H54 (cell line): ENCODE measurements at places on chromosomes 4 and X.

DNA sequence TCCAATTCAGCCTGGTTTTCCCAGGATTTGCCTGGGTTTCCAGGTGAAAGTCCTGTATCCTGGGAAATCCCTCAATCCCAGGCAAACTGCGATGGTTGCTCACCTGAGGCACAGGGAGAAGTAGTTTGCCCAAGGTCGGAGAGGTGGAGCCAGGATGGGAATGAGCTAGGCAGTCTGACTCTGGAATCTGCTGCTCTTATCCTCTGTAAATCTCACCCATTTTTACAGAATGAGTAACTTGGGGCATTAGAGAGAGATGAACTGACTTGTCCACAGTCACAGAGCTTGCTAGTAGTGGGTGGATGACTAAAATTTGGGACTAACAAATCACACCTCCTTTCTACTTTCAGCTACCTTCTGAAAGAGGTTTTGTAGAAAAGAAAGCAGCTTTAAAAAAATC, 9.8 kb upstream of the ARX start:
- DNase-seq, result no peak

- no peak for DNase-seq
Measured at GRCh38 chrX:87516717-87517121, 883 bp upstream of the KLHL4 start.

- no peak for DNase-seq
Measured at GRCh38 chr4:124322234-124323065, 390.1 kb downstream of the ANKRD50 start.

GRCh38 chrX:83008415-83008814, 499.7 kb upstream of the POU3F4 start:
- no peak for DNase-seq

DNA sequence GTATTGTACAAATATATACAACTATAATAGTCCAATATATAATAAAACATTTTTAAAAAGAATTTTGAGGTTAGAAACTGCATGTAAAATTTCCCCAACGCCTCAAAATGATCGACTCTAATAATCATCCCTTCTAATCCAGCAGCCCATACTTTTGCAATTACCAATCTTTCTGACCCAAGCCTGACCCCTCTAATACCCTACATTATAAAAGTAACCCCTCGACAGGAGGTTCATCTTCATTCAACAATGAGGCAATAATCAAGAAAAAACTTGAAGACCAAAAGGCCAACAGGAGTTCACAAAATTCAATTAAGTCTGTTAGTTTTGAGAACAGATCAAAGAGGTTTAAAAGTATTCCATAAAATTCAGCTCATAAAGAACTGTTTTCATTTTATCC, 393.5 kb downstream of the GPM6A start:
- DNase-seq, result no peak

GRCh38 chr4:24764345-24764744, 31.0 kb upstream of the SOD3 start:
- no peak for DNase-seq
